ENCODE measurements at places on chromosomes 1 and 21.
A peak's percentile ranks its signal among the peaks of the same experiment; 100 is the strongest.

DNA sequence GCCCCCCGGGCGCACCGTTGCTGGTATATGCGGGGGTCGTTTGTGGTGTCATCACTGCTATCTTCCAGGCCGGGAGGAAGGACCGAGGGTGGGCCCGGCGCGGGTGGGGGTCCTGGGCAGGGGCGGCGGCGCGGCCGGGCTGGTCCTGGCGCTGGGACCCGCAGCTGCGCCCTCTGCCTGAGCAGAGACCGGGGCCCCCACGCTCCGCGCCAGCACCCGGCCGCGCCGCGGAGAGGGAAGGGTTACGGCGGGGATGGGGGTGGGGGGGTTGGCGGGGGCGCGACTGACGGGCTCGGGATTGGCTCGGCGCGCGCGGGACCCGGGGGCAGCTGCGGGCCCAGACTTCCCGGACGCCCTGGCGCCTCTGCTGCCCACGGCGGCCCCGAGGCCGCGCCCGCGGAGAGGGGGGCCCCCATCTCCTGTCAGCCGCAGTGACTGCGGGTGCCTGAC, 13.8 kb upstream of the SAMD11 start:
- no peak for DNase-seq

- DNase-seq: no peak
Observed at GRCh38 chr1:156619582-156619955, 354 bp downstream of the HAPLN2 start.

DNA sequence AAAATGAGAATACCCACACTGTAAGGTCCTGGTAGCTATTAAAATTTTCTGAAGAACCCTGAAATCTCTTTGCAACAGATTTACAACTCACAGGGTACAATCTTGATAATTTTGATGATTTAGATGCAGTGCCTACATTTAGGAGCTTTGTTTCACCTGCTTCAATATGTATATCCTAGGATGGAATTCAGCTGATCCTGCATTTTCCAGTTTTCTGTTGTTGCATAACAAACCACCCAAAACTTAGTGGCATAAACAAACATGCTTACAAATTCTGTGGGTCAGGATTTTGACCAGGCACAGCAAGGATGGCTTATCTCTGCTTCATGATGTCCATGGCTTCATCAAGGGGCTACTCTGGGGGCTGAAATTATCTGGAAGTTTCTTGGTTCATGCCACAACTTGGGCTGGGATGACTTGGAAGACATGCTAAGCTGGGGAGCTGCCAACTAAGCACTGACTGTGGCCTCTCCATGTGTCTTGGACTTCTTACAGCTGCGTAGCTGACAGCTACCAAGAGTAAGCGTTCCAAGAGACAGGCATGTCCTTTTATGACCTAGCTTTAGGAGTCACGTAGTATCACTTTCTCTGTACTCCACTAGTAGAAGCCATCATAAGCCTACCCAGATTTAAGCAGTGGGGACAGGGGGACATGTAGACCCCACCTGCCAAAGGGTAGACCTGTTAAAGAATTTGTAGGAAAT, 108.5 kb downstream of the CACHD1 start:
- DNase-seq: no peak

DNA sequence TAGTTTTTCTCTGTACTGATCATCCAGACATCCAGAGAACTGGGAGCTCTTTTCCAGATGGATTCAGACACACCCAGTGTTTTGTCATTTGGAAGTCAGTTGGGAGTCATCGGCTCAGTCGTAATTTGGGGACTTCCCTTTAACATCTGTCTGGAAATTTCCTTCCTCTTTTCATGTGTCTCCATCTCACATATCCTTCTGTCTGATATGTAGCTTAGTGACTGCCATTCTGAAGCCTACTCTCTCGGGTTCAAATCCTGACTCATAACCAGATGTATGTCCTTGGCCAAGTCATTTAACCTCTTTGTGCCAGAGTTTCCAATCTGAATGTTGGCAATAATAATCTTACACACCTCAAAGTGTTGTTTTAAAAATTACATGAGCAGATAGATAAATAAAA, 3.0 kb downstream of the MORC3 start:
- DNase-seq: peak; percentile 41

- no peak for DNase-seq
Observed at GRCh38 chr21:43190951-43191350, 22.1 kb downstream of the CRYAA start.

DNA sequence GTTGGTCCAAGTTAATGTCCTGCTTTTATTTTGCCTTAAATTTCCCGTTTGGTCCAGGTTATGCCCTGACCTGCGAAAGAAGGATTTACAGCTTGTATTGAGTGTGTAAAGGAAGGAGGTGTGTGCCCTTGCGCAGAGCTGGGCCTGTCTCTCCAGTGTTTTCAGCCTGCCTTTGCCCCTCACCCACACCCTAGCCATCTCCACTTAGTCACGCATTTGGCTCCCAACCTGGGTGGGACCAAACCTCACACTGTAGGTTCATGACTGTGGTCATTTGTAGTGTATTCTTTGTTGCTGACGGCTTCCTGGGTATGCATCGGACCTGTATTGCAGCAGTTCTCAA, 572 bp upstream of the SRSF10 start:
- peak; percentile 49 for DNase-seq

GRCh38 chr1:117734403-117734802, 128.6 kb downstream of the TENT5C start:
- no peak for DNase-seq

- no peak for DNase-seq
Observed at GRCh38 chr1:24294228-24294672, 24.9 kb upstream of the GRHL3 start.

DNA sequence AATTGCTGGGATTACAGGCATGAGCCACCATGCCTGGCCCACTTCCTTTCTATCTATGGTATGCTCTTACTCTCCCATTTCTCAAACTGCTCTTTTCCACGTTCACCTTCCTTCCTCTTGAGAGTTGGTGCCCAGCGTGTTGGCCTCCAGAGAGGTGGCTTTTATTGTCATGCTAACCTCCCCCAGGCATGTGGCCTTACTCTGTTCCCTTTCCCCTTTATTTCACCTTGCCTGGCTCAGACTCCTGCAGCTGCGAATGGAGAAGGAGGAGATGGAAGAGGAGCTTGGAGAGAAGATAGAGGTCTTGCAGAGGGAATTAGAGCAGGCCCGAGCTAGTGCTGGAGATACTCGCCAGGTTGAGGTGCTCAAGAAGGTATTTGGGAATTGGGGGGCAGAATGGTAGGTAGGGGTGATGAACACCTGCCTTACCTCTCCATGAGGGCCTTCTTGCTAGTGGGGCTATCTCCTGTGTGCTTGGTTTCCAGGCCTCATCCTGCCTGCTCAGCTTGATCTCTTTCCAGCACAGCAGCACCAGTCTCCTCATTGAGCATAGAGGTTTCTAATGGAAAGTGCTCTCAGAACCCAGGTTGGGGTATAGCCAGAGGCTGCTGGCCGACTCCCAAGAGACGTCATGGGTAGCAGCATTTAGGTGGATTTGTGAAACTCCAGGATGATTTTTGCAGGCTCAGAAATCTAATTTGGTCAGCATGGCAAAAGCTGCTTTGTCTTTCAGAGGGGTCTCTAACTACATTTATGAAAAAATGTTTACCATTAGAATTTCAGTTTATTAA, 13.2 kb upstream of the TUFT1 start:
- no peak for DNase-seq

- peak; percentile 7 for DNase-seq
Observed at GRCh38 chr1:58649555-58649954, 50.3 kb downstream of the MYSM1 start.

GRCh38 chr1:166307261-166308188, 140.7 kb upstream of the FAM78B start:
- DNase-seq: peak; percentile 9

- DNase-seq: no peak
Observed at GRCh38 chr1:111252786-111253185, 25.3 kb downstream of the CHI3L2 start.

GRCh38 chr1:215056584-215056983, 26.0 kb upstream of the KCNK2 start:
- DNase-seq: no peak

- DNase-seq: no peak
Observed at GRCh38 chr1:42117214-42117613, 36.0 kb upstream of the GUCA2B start.

DNA sequence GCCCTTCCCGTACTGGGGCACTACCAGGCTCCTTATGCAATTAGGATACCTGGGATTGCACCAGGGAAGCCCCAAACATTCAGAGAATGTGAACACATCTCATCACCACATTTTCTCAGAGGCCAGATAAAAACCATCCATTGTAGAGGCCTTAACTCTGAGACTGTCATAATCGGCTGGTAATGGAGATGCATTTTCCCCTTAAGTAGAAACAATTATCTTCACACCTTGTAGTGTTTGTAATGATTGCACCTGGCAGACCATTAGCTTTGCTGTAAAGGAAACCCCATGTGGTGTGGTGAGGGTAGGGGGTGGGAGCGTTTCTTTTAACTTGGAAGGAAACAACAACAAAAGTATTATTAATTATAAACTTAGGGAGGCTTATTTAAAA, 90.0 kb upstream of the TLR5 start:
- DNase-seq: no peak

GRCh38 chr1:66256629-66257572, 277.1 kb upstream of the SGIP1 start:
- DNase-seq: no peak

GRCh38 chr1:119361620-119362344, 6.8 kb upstream of the HAO2 start:
- DNase-seq: no peak

- DNase-seq: no peak
Observed at GRCh38 chr1:27542463-27543273, 52.7 kb upstream of the WASF2 start.

- no peak for DNase-seq
Observed at GRCh38 chr1:78721136-78721535, 71.5 kb downstream of the IFI44 start.

Measured in tongue (tissue), 3 donors.